NCI-H1694 (cell line): ENCODE measurements at places on chromosomes 4 and X.

GRCh38 chr4:140739971-140740370, 16.2 kb downstream of the TBC1D9 start:
- DNase-seq = no peak

DNA sequence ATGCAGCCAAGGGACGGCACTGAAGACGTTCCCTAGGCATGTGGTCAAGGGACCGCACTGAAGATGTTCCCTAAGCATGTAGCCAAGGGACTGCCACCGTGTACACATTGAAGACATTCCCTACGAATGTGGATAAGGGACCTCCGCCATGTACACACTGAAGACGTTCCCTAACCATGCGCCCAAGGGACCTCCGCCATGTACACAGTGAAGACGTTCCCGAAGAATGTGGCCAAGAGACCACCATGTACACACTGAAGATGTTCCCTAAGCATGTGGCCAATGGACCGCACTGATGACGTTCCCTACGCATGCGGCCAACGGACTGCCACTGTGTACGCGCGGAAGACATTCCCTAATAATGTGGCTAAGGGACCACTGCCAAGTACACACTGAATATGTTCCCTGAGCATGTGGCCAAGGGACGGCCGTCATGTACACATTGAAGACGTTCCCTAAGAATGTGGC, 48.4 kb downstream of the DHRSX start:
- DNase-seq = no peak

DNA sequence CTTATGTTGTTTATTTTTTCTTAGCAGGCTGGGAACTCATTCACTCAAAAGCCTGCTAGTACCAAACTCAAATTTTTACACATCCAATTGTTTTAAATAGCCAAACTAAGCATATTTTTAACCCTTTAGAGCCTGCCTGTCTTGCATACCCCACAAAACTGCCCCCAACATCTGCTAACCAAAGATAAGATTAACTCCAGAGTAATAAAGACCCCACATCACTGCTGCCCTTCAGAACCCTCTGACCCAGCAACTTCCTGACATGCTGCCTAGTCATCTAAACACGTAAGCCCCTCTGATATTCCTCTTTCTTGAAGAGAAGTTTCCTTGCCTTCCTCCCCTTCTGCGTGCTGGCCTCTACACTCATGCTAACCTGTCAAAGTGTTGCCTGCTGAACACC, 60.7 kb upstream of the ASB12 start:
- DNase-seq = no peak

DNA sequence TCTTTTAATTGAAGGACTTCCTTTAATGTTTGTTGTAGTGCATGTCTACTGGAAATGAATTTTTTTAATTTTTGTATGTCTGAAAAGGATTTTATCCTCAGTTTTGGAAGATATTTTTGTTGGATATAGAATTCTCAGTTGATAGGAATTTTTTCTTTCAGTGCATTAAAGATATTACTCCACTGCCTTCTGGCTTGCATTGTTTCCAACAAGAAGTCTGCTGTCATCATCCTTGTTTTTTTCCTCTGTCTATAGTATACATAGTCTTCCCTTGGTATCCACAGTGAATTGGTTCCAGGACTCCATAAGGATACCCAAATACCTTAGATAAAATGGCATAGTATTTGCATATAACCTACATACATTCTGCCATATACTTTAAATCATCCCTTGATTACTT, 33.5 kb downstream of the SCD5 start:
- DNase-seq = no peak

GRCh38 chr4:67483868-67484602, 61.3 kb downstream of the CENPC start:
- DNase-seq = no peak

DNA sequence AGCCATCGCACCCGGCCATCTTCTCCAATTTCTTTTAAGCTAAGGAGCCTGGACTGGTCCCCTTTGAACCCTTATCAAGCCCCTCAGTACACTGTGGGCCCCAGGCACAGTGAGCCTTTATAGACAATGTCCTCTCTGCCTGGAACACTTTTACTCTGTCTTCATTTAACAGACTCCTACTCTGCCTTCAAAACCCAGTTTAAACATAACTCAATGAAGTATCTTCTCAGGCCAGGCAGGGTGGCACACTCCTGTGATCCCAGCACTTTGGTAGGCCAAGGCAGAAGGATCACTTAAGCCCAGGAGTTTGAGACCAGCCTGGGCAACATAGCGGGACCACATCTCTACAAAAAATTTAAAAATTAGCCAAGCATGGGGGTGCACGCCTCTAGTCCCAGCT, 27.5 kb upstream of the SMS start:
- DNase-seq = no peak

DNA sequence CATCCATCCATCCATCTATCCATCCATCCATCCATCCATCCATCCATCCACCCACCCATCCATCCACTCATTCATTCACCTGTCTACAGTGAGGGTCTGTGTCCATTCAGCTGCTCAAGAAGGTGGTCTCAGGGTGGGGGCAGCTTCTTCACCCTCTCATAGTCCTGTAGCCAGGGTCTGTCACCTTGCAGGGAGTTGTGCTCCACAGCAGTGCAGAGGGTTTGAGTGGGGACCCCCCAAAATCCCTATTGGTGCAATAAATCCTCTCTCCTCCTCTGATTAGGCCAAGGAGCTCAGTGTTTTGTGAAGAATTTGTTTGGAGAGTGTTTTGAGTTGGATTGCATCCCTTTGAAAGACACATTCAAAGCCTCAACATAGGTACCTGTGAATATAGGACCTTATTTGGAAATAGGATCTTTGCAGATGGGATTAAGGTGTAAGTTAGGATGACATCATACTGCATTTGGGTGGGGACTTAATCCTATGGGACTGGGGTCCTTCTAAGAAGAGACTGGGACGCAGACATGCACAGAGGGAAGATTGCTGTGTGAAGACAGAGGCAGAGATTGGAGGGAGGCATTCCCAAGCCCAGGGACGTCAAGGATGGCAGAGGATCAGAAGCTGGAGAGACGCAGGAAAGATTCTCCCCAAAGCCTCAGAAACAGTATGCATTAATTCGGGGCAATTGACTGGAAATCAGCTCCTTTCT, 12.0 kb downstream of the P2RY8 start:
- no peak for DNase-seq

- DNase-seq = no peak
These were observed 109.2 kb upstream of the HS3ST1 start for GRCh38 chr4:11537846-11538245.

DNA sequence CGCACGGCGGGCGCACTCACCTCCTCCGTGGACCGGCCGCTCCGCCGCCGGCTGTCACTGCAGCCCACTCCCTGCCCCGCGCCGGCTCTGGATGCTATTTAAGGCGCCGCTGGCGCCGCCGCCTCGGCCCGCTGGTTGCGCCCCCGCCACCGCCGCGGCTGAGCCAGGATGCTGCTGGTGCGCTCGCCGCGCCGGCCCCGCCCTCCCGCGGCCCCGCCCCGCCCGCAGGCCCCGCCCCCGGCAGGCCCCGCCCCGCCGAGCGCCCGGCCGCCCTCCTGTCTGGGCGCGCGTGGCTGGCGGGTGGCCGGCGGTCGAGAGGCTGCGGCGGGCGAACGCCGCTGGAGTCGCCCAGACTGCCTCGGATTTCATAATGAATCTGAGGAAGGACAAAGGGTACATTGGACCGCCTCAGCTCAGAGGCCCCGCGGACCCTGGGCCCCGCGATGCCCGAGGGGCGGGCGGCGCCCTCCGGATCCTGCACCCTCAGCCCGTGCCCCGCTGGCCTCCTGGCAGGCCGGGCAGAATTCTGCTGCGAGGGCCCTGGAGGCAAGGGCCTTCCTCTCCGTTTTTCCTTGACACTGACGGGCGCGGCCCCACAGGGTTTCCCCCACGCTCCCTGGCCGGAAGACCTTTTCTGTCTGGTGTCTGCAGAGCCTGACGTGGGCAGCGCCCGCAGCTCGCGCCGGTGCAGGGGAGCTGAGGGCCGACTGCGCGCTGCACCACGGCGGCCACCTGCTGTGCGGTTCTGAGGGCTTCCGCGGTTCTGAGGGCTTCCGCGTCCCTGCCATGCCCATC, at the start of gene ACSL1:
ACSL1 (minus strand) TSS at position 73 of the 795 bp plus-strand sequence. CDS start 22,454 bp downstream, outside the sequence.
- DNase-seq = no peak

DNA sequence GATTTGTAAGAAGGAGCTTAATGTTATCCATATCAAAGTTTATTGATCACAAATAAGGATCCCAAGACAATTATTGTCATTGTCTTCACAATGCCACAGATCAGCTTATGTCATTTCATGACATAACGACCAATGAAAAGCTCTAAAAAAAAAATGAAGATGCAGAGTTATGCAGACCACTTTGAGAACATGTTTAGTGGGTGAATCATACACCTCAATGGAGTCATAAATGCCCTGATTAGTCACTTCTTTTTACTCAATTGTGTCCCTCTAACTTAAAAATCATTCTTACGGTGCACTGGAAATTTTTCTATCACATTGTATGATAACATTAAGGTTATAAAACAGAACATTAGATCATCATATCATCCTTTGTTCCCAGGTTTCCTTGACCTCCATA, 87.6 kb upstream of the GABRG1 start:
- DNase-seq = no peak

DNA sequence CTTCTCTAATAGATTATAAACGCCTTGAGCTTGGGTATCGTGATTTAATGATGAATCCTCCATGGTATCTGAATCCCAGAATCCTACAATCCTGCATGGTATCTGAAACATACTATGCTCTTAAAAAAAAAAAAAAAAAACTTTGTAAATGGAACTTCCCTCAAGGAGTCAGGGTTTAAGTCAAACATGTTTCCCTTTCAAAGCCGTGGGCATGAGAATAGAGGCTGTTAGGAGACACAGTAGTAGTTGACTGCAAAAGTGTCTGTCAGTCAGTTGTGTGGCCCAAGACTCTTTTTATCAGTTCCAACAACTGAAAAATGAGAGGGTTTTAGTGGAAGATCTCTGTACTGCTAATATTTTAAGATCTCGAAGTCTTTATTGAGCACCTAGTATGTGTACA, 2.4 kb upstream of the HS3ST1 start:
- DNase-seq = no peak

DNA sequence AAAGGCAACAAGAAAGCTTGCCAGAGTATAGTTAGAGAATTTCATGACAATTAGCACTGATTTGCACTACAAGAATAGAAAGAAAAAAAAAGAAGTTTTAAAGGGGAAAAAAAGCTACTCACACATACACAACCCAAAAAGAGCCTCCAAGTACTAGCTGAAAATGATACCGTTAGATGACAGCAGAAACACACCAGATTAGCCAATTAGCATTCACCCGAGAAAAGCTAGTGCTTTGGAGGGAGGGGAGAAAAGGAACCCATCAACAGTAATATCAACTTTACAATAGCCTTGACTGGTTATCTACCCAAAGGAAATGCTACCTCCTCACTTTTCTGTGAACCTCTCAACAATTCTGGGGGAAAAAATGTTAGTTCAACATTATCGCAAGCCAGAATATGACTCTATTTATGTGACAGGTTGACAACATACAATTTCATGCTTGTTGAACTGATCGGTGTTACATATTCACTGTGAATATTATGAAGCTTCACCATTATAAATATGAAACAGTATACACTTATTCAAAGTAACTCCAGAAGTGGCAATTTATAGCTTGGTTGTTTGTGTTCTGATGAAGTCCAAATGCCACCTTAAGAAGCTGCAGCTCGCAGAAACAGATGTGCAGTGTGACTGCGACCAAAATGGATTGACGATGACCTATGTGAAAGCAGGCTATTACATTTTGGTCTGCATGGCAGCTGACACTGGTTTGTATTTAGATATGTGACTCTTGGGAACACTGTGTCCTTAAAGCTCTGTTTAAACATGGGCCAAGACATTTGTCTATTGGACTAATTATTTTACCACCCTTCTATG, 15.9 kb downstream of the PPARGC1A start:
- no peak for DNase-seq

- DNase-seq = no peak
These were observed 53.7 kb downstream of the KDM5C start for GRCh38 chrX:53171356-53171755.

- DNase-seq = no peak
These were observed 532 bp upstream of the SH3BP2 start for GRCh38 chr4:2792396-2792710.

GRCh38 chrX:40727581-40728252, 7.6 kb downstream of the MED14 start:
- DNase-seq = no peak

- DNase-seq = no peak
These were observed 52.1 kb upstream of the GRID2 start for GRCh38 chr4:92251711-92252110.

DNA sequence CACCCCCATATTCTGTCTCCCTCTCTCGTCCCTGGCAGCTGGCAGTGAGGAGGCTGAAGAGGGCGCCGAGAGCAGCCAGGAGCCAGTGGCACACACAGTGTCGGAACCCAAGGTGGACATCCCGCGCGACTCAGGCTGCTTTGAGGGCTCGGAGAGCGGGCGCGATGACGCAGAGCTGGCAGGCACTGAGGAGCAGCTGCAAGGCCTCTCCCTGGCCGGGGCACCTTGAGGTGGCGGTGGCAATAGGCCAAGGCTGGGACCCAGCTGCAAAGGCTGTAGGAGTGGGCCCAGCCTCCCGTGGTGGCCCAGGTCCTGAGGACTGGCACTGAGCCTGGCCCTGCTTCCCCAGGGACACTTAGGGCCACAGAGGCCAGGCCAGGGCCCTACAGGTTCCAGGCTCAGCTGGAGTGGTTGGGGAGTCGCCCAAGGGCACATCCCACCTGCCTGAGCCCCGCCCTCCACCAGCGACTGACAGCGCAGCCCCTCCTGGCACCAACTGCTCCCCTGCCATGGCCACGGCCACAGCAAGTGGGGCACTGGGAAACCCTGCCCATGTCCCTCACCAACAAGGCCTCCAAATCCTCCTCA, 13.9 kb downstream of the SASH3 start:
- no peak for DNase-seq

DNA sequence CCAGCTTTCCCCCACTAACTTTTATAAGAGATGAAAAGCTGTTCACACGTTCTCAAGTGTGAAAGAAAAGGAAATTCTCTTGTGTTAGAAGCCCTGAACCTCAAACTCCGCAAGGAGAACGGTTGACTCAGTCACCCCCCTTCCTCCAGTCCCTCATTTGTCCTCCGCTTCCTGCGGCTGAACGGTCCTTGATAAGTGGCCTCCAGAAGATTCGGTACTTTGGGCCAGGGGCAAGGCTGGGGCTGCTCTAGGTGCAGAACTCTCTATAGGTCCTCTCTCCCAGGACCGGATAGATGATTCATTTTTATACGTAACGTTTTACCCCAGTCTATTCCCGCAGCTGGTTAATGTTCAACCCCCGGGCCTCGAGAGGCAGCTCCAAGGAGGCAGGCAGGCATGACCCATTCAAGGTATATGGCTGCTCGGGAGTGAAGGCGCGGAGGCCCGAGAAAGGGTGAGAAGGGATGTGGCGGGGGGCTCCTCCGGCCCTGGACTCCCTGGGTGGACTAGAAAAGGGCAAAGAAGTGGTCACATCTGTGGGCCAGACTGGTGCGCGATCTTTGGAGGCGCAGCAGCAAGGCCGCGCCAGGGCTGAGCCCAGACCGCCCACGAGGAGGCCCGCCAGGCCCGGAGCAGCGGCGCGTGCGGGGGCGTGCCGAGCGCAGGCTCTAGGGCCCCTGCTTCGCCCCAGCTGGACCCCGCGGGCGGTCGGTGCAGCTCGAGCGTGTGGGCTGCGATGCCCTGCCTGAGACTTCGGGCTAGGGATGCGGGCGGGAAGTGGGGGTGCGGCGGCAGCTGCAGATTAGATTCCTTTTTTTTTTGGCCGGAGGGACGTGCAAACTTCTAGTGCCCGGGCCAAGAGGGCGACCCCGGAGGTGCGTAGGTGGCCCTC, 11.7 kb downstream of the PITX2 start:
- no peak for DNase-seq
